ENCODE measurements at places on chromosomes 1 and 21. TPM values are rescaled to one million over a fixed set of nuclear protein-coding genes. Genes with fewer than 3 reads are reported as not detected.

Gene KCNA3
- 0.05 TPM for polyA plus RNA-seq

Gene GBP6
- 344 TPM for polyA plus RNA-seq

Gene FAF1
- 32.1 TPM for polyA plus RNA-seq

Gene C8A
- not detected for polyA plus RNA-seq

Gene MR1
- polyA plus RNA-seq = 3.6 TPM

Gene NOS1AP
- polyA plus RNA-seq = 0.98 TPM

Gene OR2T2
- not detected for polyA plus RNA-seq

Gene FGR
- 3.6 TPM for polyA plus RNA-seq

Gene KCNJ15
- 4.2 TPM for polyA plus RNA-seq

Gene LCE6A
- not detected for polyA plus RNA-seq

Gene TIE1
- polyA plus RNA-seq = 4.7 TPM

Gene GALNT2
- polyA plus RNA-seq = 11.2 TPM

Gene SPRR2B
- polyA plus RNA-seq = 75.1 TPM

Gene PALMD
- 18.3 TPM for polyA plus RNA-seq

Gene HAO2
- polyA plus RNA-seq = not detected

Gene NECTIN4
- polyA plus RNA-seq = 44.9 TPM

Gene TRAF5
- polyA plus RNA-seq = 3.2 TPM

Gene SPRR2F
- polyA plus RNA-seq = 104 TPM

Gene INTS11
- polyA plus RNA-seq = 74.1 TPM

Gene SPRR5
- polyA plus RNA-seq = 4.2 TPM

Gene SLC35F3
- 0.69 TPM for polyA plus RNA-seq

Gene TAL1
- polyA plus RNA-seq = 1.1 TPM

Gene TTLL7
- 1.6 TPM for polyA plus RNA-seq

Gene RUSC1
- polyA plus RNA-seq = 30.7 TPM

Gene SLC2A5
- polyA plus RNA-seq = 3.5 TPM

Gene RXRG
- 0.08 TPM for polyA plus RNA-seq

Gene PIGR
- 0.24 TPM for polyA plus RNA-seq

Gene PTPN22
- 0.76 TPM for polyA plus RNA-seq

Gene FAM78B
- polyA plus RNA-seq = 0.20 TPM

Gene GJA9
- polyA plus RNA-seq = 0.32 TPM

Gene SLC25A34
- polyA plus RNA-seq = 0.46 TPM

Gene ACTL8
- 0.12 TPM for polyA plus RNA-seq

Gene C1orf226
- polyA plus RNA-seq = 2.2 TPM

Gene KIF21B
- 0.71 TPM for polyA plus RNA-seq

Gene SERBP1
- polyA plus RNA-seq = 62.4 TPM

Gene KIF26B
- polyA plus RNA-seq = 0.04 TPM

Gene FLG
- 1.8 TPM for polyA plus RNA-seq

Gene CHODL
- 0.22 TPM for polyA plus RNA-seq

Gene PSRC1
- 6.3 TPM for polyA plus RNA-seq

Gene GBP1
- polyA plus RNA-seq = 10.1 TPM

Gene AMIGO1
- 1.6 TPM for polyA plus RNA-seq

Gene TMPRSS2
- polyA plus RNA-seq = 29.5 TPM

Gene COL9A2
- 0.54 TPM for polyA plus RNA-seq

Gene EPHX1
- polyA plus RNA-seq = 90.7 TPM

Gene LEPR
- polyA plus RNA-seq = 2.6 TPM

Gene TSPAN1
- polyA plus RNA-seq = 2.3 TPM

Gene GBP7
- not detected for polyA plus RNA-seq

Gene PTCH2
- polyA plus RNA-seq = 0.34 TPM

Gene RAB42
- polyA plus RNA-seq = 0.96 TPM
